ENCODE measurements at places on chromosomes 1 and 21. TPM values are rescaled to one million over a fixed set of nuclear protein-coding genes. Genes with fewer than 3 reads are reported as not detected.

GRCh38 chr1:234722904-234723720 is 113.1 kb upstream of the IRF2BP2 start:
- peak; percentile 93 for DNase-seq

DNA sequence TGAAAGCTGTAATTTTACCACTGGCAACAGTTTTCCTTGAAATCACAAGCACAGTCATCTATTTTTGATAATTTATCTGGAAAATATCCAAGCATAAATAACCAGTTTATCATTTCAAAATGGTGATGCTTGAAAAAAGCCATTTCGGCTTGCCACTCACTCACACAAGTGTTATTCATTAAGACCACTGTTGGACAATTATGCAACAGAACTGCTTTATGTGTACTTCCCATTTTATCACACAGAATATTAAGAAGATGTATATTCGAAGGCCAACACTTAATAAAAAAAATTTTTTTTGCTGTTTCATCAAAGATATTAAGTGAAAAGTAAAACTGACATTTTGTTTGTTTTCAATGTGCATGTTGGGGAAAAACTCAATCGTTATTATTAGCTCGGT is 62.3 kb downstream of the EIF4G3 start:
- DNase-seq: no peak

- no peak for DNase-seq
These were observed 123.5 kb downstream of the DYRK1A start for GRCh38 chr21:37490084-37490483.

- no peak for DNase-seq
These were observed 32.1 kb upstream of the IGSF3 start for GRCh38 chr1:116699605-116700004.

Gene HNRNPCL4
- not detected for total RNA-seq

All from ascending aorta (tissue), 2 donors.